Sigmoid colon (tissue), 7 donors: ENCODE measurements at places on chromosomes 2 and 18. TPM values are rescaled to one million over a fixed set of nuclear protein-coding genes. Genes with fewer than 3 reads are reported as not detected.

- DNase-seq = no peak
Observed at GRCh38 chr2:218169757-218170546, 3.2 kb upstream of the CXCR1 start.

The RNF181 gene
- 138 TPM for total RNA-seq

DNA sequence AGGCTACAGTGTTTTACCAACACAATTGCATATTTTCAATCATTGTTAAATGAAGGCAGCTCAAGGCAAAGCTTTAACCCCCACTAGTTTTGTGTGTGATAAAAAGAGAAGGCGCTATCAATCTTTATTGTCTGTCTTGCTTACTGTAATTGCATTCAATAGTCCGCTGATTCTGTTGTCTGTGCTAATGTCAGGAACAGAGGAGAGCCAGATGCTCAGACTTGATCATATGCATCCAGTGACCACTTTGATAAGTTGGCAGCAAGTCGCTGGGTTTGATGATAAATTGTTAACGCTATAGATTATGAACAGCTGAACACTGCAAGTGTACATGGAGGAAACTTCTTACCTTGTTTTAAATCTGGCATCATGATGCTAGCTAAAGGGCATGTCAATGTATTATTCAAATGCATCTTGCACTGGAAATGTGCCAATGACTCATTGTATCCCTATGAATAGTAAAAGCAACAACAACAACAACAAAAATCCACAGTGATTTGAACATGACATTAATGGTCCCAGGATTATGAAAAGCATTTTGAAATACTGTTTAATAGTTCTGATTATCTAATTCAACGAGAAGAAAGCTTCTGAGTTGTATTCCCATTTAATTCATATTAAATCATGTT, 423.5 kb upstream of the FANCL start:
- DNase-seq = no peak

The PTPN4 gene
- total RNA-seq = 22.2 TPM

- no peak for DNase-seq
Observed at GRCh38 chr2:29192526-29192925, 77.3 kb downstream of the CLIP4 start.

The CYP27C1 gene
- total RNA-seq = 0.27 TPM

- no peak for DNase-seq
Observed at GRCh38 chr2:146385031-146385430, 1459.8 kb upstream of the ACVR2A start.

The CHRNG gene
- not detected for total RNA-seq

The C2orf78 gene
- total RNA-seq = not detected

The INHBB gene
- total RNA-seq = 0.99 TPM

The MBD2 gene
- 21.4 TPM for total RNA-seq

GRCh38 chr2:13056259-13056843, 339.6 kb downstream of the TRIB2 start:
- DNase-seq = no peak

DNA sequence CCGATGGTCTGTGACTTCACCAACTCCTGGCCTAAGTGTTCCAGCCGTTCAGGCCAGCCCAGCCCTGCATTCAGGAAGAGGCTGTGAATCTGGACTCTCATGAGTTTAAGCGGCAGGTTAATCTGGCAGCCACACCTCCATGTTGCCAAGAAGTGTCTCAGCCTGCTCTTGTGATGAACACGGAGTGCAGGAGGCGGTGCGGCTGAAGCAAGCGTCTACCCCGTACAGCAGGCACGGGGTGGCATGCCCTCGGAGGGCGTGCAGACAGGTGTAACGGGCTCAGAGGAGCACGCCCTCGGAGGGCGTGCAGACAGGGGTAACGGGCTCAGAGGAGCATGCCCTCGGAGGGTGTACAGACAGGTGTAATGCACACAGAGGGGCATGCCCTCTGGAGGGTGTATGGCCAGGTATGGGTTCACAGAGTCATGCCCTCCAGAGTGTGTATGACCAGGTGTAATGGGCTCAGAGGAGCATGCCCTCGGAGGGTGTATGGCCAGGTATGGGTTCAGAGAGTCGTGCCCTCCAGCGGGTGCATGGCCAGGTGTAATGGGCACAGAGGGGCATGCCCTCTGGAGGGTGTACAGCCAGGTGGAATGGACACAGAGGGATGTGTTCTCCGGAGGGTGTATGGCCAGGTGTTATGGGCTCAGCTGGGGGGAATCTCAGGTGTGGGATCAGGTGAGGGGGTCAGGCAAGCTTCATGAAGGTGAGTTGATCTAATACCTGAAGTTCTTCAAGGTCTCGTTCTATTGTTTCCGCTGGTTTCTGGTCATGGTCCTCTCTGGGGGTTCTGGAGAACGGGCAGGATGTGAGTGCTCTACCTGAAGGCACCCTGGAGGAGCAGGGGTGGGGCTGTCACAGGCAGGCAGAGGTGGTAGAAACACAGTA, 22.6 kb downstream of the CROCC2 start:
- peak; percentile 17 for DNase-seq

GRCh38 chr18:31980863-31981262, 37.8 kb upstream of the RNF125 start:
- no peak for DNase-seq

The RAD51AP2 gene
- total RNA-seq = 0.16 TPM

The RTN4 gene
- total RNA-seq = 152 TPM

DNA sequence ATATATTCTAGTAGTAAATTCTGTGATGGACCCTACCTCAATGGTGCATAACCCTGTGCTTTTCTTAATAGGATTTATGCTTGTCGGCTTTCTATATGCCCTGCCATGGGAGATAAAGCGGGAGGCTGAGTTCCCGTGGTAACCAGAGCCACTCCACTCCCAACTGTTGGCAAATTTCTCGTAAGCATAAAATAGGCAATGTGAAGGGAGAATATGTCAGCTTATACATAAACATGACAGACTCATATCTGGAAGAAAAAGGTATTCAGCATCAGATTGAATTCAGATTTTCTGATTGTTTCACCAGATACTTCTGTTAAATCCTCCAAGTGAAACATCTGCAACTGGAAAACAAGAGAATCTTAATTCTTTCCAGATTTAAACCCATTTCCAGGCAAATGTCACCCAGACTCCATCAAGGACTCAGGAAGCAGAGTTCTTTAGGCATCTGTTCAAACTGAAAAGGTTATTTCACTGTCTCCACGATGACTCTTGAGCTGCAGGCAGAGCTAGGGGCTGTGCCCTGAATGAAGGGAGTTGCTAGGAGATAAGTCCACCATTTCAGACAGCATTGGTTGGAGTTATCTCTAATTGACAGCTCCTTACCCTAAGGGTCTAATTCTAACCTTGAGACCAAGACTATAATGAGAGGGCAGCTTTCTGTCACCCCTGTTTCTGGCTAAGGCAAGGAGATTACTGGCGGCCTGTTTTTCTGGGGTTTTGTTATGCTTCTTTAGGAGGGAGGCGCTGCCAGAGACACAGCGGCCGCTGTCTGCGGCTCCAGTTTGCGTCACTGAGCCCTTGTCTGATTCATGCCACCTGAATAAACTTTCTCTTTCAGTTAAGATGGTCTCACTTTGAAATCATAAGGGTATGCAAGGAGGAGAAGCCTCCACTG, 381.3 kb downstream of the SOX11 start:
- no peak for DNase-seq

The ERICH2 gene
- not detected for total RNA-seq

GRCh38 chr2:40096360-40096759, 317.3 kb upstream of the THUMPD2 start:
- no peak for DNase-seq

GRCh38 chr2:109218087-109218791, 89.2 kb downstream of the SH3RF3 start:
- DNase-seq = peak; percentile 43

DNA sequence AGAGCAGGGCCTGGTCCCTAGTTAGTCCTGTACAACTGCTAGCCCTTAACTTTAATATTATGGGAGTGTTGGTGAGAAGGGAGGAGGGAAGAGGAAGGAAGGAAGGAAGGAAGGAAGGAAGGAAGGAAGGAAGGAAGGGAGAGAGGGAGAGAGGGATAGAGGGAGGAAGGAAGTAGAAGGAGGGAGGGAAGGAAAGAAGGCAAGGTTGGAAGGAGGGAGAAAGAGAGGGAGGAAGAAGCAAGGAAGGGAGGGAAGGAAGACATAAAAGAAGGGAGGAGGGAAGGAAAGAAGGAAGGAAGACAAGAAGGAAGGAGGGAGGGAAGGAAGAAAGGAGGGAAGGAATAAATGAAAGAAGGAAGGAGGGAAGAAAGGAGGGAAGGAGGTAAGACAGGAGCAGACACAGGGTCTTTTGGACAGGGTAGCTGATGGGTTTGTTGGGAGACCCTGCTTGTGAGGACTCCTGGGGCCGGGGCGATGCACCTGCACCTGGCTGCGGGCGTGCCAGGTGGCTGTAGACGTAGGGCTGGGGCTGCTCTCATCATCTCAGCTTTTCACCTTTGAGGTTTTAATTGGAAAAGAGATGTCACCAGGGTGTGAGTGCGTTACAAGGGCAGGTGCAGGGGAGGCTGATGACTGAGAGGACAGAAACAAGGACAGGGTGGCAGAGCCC, 5.9 kb upstream of the POMC start:
- DNase-seq = peak; percentile 27

DNA sequence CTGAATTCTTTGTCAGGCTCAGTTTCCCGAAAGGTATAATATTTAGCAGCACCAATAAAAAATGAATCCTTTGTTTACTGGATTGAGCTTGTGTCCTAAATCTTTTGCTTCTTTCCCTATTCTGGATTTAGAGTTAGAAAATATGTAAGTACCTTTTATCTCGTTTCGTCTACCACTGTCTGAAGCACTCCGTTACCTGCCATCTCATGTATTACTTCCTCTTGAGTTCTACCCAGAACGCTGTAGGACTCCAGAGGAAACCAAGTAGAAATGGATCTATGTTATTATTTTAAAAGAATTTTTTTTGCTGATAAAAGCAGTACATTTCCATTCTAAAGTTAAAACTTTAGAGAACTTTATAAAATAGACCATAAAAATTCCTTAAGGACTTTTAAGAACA, 13.5 kb downstream of the ANKRD12 start:
- no peak for DNase-seq

The CCT4 gene
- 98.4 TPM for total RNA-seq
